Bronchial epithelial cell (primary cell): ENCODE measurements at places on chromosomes 6 and 20. TPM values are rescaled to one million over a fixed set of nuclear protein-coding genes. Genes with fewer than 3 reads are reported as not detected.

GRCh38 chr6:14276071-14276470 lies 158.5 kb downstream of the CD83 start:
- DNase-seq, result no peak

PGC gene
- not detected in 2 replicates for total RNA-seq

DNA sequence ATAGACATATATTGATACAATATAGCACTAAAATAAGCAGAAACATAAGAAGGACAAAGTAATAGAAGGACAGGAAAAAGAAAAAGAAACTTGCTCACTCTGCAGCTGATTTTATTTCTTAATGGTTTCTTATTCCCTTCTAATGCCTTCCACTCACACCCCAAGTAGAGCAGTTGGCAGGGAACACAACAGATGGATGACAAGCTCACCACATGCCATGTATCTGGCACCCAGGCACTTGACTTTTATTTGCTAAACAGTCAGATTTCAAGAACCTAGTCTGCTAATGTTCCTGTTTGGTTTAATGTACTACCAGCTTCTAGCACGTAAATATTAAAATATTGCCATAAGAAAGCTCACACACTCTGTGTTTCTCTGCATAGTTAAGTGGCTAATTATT lies 87.1 kb downstream of the COL19A1 start:
- no peak for DNase-seq

DNA sequence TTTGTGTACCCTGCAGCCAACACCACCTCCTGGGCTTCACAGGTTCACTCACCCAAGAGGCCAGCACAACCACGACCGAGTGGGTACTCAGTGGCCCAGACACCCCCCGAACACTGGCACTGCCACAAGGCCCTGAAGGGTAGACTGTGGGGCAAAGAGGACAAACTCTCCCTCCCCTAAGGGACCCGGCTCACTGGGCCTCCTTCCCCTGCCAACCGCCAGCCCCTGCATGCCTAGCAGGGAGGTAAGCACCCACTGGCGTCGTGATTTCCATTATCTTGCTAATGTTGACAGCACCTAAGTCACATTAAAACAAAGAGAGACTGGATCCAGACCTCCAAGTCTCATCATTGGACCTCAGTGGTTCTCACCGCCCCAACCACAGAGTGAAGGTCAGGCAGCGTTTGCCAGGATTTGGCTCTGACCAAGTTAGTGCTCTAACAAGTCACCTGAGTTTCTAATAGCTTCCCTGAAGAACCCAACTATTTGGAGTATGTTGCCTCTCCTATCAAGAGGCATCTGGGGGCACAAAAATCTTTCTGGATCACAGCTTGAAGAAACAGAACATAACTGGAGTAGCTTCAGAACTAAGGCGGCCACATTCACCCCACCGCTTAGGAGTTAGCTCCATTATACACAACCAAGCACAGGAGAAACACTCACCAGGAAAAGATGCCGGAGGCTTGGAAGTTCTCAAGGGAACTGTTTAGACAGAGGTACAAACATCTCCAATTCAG lies 14.0 kb upstream of the APMAP start:
- DNase-seq, result no peak

DNA sequence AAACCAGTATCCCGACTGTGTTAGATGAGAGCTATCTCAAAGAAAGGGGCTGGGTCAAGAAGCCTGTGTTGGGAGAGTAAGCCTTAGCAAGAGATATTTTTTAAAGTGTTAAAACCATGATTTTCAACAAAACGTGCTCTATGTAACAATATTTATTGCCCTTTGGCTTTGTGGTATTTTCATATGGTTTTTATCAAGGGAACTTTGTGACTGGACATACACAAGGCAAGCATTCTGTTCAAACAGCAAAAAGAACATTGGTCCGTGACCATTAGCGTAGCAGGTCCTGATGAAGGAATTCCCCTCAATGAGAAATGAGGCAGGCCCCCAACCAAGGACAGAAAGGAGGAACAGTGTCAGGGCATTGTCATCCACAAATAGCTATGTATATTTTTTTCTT lies 222.6 kb downstream of the MYLK4 start:
- no peak for DNase-seq

- no peak for DNase-seq
Observed at GRCh38 chr20:36528875-36529417, 12.4 kb upstream of the MYL9 start.

CARMIL1 gene
- 12.1 and 13.7 TPM in 2 replicates for total RNA-seq

DNA sequence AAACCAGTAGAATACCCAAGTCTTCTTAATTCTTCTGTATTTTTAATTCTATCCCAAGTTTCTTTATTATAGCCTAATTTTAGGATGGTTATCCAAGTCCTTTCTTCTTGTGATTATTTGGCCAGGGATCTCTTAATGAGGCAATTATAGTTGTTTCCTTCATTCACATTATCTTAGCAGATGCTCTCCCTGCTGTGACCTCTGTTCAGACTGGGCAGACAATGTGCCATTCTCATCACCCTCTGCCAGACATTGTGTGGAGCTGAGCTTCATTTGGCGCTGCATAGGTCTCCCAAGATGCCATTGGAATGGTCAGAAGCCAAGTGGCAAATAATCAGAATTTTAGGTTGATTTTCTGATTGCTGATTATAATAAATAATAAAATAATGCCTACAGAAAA lies 79.4 kb downstream of the LIN28B start:
- no peak for DNase-seq

- DNase-seq, result peak; percentile 35
Observed at GRCh38 chr6:5472571-5472970, 211.3 kb downstream of the FARS2 start.

DNA sequence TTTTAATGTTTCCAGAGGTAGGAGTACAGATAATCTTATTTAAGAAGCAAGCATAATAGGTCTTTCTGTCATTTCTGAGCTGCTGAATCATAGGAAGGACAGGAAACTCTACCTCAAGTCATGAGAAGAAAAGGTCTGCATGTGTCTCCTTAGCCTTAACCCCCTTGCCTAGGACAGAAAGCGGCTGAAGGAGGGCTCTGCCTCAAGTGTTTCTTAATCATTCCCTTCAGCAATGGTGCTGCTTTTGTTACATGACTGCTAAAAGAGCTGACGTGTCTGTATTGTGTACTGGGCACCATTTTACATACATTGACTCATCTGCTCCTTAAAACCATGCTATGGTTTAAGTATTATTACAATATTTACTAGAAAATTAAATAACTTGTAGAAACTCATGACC lies 564.0 kb upstream of the AGPAT4 start:
- peak; percentile 13 for DNase-seq

DNA sequence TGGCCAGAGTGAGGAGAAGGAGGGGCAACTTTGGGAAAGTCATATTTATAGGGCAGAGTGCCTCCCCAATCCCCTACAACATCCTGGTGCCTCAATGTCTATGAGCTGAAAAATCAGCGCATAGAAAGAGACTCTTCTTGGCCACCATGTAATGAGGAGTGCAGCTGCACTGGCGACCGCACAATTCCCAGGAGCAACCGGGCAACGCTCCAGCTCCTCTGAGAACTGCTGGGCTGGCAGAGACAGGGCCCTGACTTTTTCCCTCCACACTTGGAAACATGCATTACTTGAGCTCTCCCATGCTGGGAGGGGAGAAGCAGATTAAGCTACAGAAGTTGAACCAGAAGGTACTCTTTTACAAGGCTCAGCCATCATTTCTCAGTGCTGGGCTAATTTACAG lies 31.4 kb upstream of the MARCKS start:
- no peak for DNase-seq

DNA sequence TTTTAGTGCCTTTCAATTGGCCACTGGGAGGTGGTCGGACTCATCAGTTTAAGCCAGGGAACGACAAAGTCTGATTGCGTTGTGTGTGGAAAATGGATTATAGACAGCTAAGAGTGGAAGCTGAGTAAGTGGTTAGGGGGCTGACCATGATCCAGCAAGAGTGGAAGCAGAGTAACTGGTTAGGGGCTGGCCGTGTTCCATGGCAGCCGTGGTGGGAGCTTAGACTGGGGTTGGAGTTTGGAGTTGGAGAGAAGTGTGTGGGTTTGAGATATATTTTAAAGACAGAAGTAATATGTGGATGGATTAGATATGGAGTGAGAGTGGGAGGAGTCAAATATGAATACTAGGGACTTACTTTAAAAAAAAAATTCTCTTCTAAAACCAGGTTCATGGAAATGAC lies 41.7 kb downstream of the LRRN4 start:
- DNase-seq, result no peak

DNA sequence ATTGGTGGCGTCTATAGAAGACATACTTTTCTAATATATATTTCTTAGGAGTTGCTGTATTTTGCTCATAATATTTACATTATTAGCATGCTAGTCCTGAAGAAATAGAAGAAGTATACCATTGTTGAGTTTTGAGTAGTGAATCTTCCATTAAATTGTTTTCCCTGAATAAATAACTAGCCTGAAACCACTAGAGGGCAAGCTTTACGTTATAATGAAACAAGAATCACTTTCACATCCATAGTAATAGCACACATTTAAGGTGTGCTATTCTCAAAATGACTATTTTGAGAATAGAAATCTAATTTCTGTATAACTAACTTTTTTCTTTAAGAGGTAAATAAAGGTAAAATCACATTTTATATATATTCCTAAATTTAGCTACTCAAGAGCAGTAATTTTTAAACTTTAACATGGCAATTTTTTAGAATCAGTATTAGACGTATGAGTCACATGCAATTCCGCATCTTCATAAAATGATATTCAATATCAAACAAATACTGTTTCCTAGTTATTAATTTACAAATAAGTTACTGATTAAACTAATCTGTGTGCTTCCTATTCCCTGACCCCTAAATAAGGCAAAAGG lies 213.2 kb upstream of the MANEA start:
- peak; percentile 24 for DNase-seq
